ENCODE measurements at places on chromosomes 3 and 15. TPM values are rescaled to one million over a fixed set of nuclear protein-coding genes. Genes with fewer than 3 reads are reported as not detected.

Gene CLDN16
- 2.5 TPM for total RNA-seq

Gene ADGRG7
- total RNA-seq: not detected

Gene FEZF2
- not detected for total RNA-seq

Gene ADIPOQ
- total RNA-seq: not detected

Gene ACP3
- total RNA-seq: not detected

Gene NANOGP8
- total RNA-seq: not detected

Gene ACAN
- total RNA-seq: 2.2 TPM

Gene CCR1
- not detected for total RNA-seq

Gene ZIC4
- total RNA-seq: not detected

Gene SEMA6D
- 2.7 TPM for total RNA-seq

Data from glomerular endothelial cell (primary cell).